ENCODE measurements at places on chromosomes 6 and 20. TPM values are rescaled to one million over a fixed set of nuclear protein-coding genes. Genes with fewer than 3 reads are reported as not detected.

MKKS gene
- total RNA-seq, result 7.2 TPM

THBD gene
- 3.7 TPM for total RNA-seq

MYMX gene
- 1.8 TPM for total RNA-seq

SLC22A16 gene
- not detected for total RNA-seq

LHFPL5 gene
- total RNA-seq, result 2.6 TPM

PRICKLE4 gene
- 1.4 TPM for total RNA-seq

MOCS1 gene
- total RNA-seq, result 8.0 TPM

DNA sequence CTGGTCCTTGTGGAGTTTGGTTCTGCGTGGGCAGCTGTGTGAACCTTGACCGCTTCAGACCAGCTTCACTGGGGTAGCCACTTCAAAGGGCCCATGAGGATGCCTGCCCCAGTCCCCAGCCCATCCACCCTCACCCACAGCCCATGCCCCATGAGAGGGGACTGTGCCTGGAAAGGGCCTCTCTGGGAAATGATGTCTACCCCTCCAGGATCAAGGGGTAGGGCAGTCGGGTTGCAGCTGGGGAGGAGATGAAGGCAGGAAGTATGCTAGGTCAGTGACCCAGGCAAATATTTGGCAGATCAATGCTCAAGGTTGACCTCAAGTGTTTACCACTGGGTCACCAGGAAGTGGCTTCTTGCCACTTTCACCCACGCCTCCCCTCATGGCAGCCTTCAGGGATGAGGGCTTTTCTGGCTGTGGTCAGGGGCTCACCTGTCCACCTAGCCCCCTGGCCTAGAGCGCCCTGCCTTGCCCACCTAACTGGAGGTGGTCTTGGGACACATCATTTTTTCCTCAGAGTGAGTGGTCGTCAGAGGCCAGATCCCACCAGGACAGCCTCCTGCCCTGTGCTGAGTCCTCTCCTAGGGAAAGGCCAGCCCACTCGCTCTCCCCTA, 109.5 kb downstream of the SNX5 start:
- peak; percentile 44 for DNase-seq

GRCh38 chr20:59945175-59945574, 5.0 kb downstream of the FAM217B start:
- no peak for DNase-seq

DNA sequence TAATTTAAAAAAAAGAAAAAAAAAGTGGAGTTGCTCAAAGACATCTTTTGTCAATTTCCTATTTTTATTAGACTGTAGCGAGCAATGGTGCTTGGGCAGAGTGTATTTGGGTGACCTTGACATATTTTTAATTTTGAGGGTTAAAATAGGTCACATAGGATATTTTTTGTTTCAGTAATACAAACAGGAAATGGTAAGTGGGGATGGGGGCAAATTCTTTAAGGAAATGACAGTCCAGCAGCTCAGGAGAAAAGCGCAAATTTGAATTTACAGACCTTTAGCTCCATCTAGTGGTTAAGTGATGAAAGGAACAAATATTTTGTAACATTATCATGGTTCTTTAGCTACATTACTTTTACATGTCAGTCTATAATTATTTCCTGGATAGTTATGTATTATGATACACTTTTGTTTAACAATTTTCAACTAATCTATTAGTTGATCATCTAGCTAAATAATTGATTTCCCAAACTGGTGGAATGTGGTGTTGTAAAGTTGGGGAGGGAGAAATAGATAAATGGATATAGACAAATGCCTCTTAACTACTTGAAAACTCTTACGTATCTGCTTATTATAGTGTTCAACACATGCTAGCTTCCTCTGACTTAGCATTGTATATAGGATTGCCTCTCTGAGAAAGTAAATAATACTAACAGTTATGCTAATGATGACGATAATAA, 10.0 kb downstream of the CITED2 start:
- DNase-seq, result no peak

DNA sequence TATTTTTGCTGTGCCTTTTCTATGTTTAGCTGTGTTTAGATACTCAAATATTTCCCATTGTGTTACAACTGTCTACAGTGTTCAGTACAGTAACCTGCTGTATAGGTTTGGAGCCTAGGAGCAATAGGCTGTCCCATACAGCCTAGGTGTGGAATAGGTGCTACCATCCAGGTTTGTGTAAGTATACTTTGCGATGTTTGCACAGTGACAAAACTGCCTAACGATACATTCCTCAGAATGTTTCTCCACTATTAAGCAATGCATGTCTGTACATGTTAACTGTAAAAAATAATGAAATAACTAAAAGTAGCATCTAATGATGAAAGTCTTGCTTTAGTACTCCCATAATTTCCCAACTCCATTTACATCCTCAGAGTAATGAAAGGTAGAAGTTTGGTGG, 46.0 kb downstream of the SERAC1 start:
- no peak for DNase-seq

DNA sequence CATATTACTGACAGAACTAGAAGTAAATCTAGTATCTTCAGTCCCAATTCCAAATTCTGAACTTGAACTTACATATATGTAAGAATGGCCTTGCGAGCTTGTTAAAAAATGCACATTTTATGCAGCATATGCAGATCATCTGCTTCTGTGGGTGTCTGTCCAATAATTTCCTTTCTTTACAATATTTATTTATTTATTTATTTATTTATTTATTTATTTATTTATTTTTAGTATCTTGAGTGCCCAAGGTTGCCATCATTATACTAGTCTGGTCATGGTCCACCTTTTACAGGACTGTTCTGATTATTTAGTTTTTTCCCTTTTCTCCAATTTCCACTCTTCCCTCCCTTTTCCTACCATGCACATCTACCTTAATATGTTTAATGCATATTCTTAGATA, 528.4 kb downstream of the COL12A1 start:
- no peak for DNase-seq

- DNase-seq, result no peak
Observed at GRCh38 chr6:38262026-38262425, 377.7 kb downstream of the BTBD9 start.

GRCh38 chr6:123580331-123580730, 56.4 kb downstream of the TRDN start:
- no peak for DNase-seq

GRCh38 chr6:110629153-110629552, 152.7 kb upstream of the SLC22A16 start:
- no peak for DNase-seq

DNA sequence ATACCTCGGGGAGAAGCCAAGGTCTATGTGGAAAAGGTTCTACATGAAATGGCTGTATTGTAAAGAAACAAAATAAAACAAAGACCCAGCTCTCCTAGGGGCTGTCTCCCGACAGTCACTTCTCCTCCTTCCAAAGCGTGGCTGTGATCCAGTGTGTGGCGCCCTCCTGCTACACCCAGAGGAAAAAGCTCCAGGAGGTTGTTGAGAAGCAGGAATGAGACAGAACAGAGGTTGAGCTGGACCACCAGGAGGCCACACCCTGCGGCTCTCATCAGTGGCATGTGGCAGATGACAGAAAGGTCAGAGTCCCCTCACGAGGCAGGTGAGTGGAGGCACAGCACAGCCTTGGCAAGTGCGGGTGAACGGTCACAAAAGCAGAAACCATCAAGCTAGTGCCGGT, 236.0 kb downstream of the TBXT start:
- no peak for DNase-seq

DNA sequence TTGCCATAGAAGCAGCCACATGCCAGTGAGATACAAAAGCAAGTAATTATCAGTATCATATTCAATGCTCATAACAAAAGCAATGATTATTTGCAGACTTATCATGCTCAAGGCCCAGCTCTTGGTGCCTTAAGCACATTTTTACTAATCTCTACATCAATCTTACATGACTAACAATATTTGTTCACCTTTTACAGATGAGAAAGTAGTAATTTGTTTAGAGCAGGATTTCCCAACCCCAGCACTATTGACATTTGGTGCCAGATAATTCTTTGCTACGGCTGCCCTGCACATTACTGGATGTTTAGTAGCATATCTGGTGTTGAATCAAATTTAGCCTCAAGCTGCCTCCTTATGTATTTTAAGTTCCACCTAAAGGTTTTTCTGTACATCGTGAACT, 19.0 kb upstream of the DOK5 start:
- no peak for DNase-seq

DNA sequence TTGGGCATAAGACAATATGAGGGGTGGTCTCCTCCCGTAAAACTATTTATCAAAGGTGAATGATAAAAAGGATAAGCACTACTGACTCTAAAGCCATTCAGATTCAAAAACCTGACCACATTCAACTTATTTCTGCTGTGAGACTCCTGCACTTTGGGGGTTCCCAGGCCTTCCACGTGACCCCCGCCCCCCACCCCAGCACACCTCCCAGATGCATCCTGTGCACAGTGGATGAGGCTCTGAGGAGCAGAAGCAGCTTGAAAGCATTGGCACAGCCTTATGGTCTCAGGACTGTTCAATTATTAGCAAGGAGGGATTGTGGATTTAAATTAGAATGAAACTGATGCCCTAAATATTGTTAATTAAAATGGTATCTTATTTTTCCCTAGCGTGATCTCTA, 55.1 kb upstream of the SAMD5 start:
- no peak for DNase-seq

- no peak for DNase-seq
Observed at GRCh38 chr6:143288923-143289322, 161.6 kb downstream of the ADAT2 start.

GRCh38 chr6:119158057-119158848, 79.8 kb upstream of the FAM184A start:
- peak; percentile 20 for DNase-seq

GRCh38 chr6:10847684-10848083, 9.3 kb upstream of the MAK start:
- DNase-seq, result no peak
